ENCODE measurements at places on chromosomes 3 and 15.

- DNase-seq, result no peak
Measured at GRCh38 chr15:60347480-60348049, 50.2 kb downstream of the ANXA2 start.

- peak; percentile 75 for DNase-seq
Measured at GRCh38 chr3:45124352-45124751, 21.8 kb downstream of the CDCP1 start.

- peak; percentile 2 for DNase-seq
Measured at GRCh38 chr3:117793622-117794265, 1084.2 kb downstream of the TUSC7 start.

DNA sequence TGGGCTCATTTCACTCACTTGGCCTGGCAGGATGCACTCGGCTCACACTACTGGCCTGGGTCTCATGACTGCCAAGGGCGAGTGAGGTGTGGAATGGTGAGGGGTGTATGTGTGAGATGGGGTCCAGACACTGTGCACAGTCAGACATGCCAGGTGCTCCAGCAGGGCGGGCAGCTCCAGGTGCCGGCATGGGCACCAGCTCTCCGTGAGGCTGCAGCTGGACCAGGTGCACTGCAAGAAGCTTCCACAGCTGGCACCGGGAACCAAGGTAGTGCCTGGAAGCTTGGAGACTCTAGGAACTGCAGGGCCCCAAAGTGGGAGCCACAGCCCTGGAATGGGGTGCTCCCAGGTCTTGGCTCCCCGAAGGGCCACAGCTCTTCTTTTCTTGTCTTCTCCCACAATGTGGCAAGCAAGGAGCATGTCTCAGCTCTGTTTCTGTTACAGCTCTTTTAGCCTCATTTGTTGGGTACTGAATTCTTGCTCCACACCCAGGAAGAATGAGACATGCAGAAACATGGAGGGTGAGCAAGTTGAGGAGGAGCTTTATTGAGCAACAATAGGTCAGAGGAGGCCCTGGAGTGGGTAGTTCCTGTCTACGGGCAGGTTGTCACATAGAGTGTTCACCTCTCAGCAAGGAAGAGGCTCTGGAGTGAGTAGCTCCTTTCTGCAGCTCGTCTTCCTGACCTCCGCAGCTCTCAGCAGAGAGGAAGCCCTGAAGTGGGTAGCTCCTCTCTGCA lies 762.8 kb downstream of the CADM2 start:
- DNase-seq, result peak; percentile 85

DNA sequence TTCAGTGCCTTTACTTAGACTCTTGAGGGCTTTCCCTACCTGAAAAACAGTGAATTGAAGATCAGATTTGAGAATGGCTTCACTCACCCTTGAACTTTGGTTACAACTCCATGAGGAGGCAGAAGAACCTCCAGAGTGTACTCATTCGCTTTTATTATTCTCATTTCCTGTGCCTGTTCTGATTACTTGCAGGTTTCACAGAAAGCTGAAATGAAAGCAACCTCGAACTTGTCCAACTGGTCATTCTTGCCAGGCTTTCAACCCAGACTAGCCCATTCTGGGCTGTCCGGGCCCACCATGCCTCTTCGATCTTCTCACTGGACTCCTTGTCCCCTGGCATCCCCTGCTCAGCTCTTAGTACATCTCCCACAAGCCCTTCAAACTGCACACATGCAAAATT lies 20.2 kb upstream of the THUMPD3 start:
- DNase-seq, result no peak

DNA sequence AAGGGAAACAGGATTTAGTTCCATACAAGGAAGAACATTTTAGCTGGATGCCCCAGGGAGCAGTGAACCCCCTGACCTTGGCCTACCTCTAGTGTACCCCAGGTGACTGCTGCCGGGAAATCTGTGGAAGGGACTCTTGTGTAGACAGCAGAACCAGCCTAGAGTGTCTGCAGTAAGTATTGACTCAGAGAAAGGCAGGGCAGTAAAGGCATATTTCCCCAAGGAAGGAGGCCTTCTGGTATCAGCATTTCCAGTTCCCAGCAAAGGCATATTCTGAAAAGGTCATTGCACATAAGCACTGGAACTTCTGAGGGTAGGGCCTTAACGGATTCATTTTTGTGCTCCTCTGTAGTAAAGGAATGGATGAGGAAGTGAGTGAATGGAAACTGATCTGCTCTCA lies 246.2 kb downstream of the FAM43A start:
- DNase-seq, result no peak

DNA sequence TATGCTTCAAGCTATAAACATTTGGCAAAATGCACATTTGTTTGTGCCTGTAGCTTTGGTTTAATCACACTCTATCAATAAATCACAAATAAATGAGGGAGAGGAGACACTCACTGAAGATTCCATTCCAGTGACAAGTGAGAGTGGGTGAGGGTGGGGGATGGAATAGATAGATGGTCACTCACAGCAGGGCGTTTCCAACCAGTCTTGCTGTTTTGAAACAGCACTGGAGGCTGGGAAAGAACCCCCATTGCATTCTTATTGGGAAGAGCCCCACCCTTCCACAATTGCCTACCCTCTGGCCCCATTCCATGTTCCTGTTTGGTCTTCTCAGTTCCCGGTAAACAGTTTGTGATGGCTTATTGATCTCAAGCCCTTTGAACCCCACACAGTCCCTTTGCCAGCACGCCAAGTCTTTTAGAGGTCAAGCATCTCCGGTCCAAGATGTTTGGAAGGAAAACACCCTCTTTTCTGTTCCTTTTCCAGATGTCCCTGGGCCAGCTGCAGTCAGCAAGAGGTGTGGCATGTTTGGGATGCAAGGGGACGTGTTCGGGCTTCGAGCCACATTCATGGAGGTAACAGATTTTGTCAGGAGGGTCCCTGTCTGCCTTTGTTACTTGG lies 30.7 kb downstream of the LMCD1 start:
- DNase-seq, result peak; percentile 19

Data from epithelial cell of esophagus (primary cell).